ENCODE measurements at places on chromosomes 2 and 18. TPM values are rescaled to one million over a fixed set of nuclear protein-coding genes. Genes with fewer than 3 reads are reported as not detected.

Gene FAM228A
- 0.36 TPM for total RNA-seq

Gene CKAP2L
- total RNA-seq: 20.1 TPM

Gene GTF3C2
- 72.1 TPM for total RNA-seq

Gene MEP1B
- not detected for total RNA-seq

Gene GKN1
- total RNA-seq: not detected

Gene REG1B
- not detected for total RNA-seq

DNA sequence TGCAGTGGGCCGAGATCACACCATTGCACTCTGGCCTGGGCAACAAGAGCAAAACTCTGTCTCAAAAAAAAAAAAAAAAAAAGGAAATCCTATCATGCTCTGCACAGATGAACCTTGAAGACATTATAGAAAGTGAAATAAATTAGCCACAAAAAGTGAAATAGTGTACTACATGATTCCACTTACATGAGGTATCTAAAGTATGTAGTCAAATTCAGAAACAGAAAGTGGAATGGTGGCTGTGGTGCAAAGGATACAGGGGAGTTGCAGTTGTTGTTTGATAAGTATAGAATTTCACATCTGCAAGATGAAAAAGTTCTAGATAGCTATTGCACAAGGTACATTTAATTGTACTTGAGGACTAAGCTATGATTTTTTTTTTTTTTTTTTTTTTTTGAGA is 5.2 kb downstream of the ZRANB3 start:
- DNase-seq: no peak

DNA sequence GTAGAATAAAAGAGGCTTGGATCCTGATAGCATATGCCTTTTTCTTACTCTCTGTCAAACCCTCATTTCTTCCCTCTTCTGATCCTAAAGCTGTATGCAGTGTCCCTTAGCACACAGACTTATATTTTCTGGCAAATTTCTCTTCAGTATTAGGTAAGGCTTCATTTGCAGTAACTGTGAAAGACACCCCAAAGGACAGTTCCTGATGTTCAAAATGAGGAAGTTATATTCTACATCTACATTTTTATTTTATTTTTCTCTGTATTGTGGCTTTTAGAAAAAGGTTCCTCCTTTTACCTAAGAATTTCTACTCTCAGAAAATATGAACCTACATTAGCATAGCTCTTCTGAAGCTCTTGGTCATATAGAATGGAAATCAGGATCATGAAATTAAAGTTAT is 261.7 kb downstream of the PDE11A start:
- DNase-seq: no peak

DNA sequence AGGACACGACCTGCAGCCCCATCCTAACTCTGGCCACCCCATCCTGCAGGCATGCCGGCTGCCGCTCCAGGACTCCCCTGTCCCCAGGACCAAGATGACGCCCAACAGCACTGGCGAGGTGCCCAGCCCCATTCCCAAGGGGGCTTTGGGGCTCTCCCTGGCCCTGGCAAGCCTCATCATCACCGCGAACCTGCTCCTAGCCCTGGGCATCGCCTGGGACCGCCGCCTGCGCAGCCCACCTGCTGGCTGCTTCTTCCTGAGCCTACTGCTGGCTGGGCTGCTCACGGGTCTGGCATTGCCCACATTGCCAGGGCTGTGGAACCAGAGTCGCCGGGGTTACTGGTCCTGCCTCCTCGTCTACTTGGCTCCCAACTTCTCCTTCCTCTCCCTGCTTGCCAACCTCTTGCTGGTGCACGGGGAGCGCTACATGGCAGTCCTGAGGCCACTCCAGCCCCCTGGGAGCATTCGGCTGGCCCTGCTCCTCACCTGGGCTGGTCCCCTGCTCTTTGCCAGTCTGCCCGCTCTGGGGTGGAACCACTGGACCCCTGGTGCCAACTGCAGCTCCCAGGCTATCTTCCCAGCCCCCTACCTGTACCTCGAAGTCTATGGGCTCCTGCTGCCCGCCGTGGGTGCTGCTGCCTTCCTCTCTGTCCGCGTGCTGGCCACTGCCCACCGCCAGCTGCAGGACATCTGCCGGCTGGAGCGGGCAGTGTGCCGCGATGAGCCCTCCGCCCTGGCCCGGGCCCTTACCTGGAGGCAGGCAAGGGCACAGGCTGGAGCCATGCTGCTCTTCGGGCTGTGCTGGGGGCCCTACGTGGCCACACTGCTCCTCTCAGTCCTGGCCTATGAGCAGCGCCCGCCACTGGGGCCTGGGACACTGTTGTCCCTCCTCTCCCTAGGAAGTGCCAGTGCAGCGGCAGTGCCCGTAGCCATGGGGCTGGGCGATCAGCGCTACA is 2.1 kb downstream of the GPBAR1 start:
- no peak for DNase-seq

GRCh38 chr2:210318891-210319290 is 3.9 kb upstream of the MYL1 start:
- DNase-seq: no peak

GRCh38 chr2:144663207-144663606 is 143.3 kb upstream of the ZEB2 start:
- DNase-seq: no peak

- DNase-seq: no peak
These were observed 148.8 kb downstream of the VAPA start for GRCh38 chr18:10062302-10063300.

DNA sequence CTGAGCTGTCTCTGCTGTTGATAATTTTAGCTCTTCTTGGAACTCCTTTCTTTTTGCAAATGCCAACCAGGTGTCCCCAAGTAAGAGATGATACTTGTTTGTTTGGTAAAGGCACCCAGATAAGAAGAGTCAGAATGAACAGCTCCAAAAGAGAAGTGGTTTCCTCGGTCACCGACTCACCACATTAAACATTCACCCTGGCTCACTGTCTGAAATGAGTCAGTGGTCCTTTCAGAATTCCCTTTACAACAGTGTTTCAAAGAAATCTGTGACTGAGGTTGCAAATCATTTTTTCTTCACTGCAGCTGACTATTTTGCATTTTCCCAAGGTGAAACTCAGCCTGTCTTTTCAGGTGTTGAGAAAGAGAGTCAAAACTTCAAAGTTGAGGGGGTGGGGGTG is 16.2 kb upstream of the CXCR4 start:
- no peak for DNase-seq

- DNase-seq: no peak
These were observed 25.2 kb downstream of the HRH4 start for GRCh38 chr18:24485681-24486080.

GRCh38 chr2:64391940-64392339 is 62.0 kb upstream of the LGALSL start:
- no peak for DNase-seq

DNA sequence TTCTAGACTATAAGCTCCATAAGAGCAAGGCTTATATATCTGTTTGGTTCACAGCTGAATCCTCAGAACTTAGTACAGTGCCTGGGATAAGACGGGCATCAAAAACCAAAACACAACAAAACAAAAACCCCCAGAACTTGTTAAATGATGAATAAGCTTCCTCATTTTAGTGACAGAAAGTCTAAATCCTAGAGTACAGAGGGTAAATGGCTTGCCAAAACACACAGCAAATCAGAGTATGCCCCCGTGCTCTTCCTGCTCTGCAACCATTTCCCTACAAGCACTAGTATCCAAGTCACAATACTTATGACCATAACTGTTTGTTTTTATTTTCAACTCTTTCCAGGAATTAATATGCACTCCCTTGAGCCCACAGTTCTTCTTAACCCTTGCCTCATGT is 10.1 kb downstream of the ZNF521 start:
- no peak for DNase-seq

DNA sequence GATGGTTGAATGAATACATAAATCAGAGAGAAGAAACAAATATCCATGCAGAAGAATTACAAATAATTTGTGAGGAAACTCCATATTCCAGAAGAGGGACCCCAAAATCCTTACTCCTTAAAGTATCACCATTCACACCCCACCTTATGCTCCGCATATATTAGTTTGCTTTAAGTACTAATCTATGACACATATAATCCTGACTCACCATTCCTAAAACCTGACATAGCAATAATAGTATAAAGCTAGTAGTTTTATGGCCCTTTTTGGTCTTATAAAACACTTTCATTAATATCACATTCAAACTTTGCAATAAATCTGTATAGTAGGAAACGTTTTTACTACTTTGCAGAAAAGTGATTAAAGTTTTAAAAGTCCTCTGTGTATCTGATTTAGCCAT is 719.0 kb upstream of the SLC39A10 start:
- no peak for DNase-seq

DNA sequence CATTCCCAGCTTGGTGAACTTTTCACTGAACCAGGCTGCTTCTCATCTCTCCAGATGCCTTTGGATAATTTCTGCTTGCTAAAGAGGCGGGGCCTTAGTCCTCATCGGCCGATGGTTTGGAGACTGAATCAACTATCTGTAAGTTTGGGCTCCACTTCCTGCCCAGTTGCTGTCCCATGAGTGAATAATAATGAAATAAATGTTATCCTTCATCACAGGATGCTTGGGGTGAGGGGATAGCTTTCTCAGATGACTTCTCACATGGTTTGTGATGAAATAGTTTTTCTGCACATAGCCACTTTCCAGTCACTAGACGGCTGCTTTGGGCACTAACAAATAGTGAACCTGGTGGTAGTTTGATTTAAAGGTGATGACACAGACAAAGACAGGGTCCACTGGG is 376.6 kb upstream of the TRIB2 start:
- DNase-seq: no peak
